ENCODE measurements at places on chromosomes 5 and 9.

- DNase-seq: peak; percentile 91
Measured at GRCh38 chr5:138491669-138492559, 26.6 kb downstream of the EGR1 start.

- peak; percentile 36 for DNase-seq
Measured at GRCh38 chr9:98442114-98442513, 186.7 kb upstream of the TBC1D2 start.

- no peak for DNase-seq
Measured at GRCh38 chr5:170576602-170577535, 73.0 kb downstream of the KCNIP1 start.

- DNase-seq: peak; percentile 92
Measured at GRCh38 chr5:154189819-154190594, 526 bp upstream of the GALNT10 start.

- no peak for DNase-seq
Measured at GRCh38 chr9:9799287-9799686, 813.5 kb downstream of the PTPRD start.
